ENCODE measurements at places on chromosomes 13 and 19.
A peak's percentile ranks its signal among the peaks of the same experiment; 100 is the strongest.

GRCh38 chr13:76775088-76775740, 111.0 kb downstream of the KCTD12 start:
- no peak for DNase-seq

DNA sequence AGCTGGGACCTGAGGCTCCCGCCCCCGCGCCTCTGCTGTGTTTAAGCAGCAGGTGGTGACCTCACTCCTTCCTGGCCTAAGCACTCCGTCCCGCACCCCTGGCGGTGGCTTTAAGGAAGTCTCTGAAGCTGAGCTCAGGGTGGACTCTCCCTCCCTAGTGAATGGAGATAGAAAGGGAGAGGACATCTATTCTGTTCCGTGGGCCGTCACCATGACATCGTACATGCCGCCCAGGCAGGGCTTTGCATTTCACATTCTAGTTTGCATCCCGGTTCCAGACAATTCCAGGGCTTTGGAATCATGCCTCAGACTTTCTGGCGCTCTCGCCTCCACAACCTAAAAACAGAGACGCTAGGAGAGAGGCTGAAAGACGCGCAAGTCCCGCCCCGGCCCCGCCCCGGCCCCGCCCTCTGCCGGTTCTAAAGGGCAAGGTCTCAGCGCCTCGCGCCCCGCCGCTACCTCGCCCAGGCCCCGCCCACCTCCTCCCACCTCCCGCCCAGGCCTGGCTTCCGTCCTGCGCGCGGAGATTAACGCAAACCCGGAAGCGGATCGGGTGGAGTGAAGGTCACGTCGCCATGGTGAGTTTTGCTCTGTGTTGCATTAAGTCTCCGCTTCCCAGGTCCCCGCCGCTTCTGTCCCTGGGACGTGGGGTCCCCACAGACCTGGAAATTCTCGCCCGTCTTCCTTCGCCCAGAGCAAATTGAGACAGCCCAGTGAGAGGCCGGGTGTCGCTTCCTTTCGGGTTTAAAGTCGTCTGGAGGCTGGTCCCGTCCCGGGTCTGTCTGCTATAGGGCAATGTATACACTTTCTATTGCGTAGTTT, at the start of gene ZNF808:
Gene ZNF808, plus strand, starts transcription at position 535 of the 822 bp plus-strand sequence. CDS start 15,617 bp downstream, outside the sequence.
- peak; percentile 96 for DNase-seq

DNA sequence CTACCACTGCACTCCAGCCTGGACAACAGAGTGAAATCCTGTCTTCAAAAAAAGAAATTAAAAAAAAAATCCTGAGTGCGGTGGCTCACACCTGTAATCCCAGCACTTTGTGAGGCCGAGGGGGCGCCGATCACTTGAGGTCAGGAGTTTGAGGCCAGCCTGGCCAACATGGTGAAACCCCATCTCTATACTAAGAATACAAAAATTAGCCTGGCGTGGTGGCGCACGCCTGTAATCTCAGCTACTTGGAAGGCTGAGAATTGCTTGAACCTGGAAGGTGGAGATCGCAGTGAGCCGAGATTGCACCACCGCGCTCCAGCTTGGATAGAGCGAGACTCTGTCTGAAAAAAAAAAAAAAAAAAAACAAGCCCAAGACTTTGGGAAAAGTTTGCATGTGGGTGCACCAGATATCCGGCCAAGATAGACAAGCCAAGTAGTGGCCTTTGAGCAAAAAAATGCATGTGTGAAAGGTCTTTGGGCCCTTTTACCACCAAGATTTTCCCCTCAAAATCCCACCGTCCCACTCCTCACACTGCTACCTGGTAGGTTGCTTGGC, 5.7 kb downstream of the DNAJB1 start:
- DNase-seq, result no peak

- DNase-seq, result no peak
Measured at GRCh38 chr19:56106397-56106849, 14.7 kb downstream of the ZNF787 start.

Data from effector CD4-positive, alpha-beta T cell (primary cell).